ENCODE measurements at places on chromosomes 2 and 18.

- DNase-seq: no peak
These were observed 21.7 kb upstream of the ZCCHC2 start for GRCh38 chr18:62500966-62501591.

DNA sequence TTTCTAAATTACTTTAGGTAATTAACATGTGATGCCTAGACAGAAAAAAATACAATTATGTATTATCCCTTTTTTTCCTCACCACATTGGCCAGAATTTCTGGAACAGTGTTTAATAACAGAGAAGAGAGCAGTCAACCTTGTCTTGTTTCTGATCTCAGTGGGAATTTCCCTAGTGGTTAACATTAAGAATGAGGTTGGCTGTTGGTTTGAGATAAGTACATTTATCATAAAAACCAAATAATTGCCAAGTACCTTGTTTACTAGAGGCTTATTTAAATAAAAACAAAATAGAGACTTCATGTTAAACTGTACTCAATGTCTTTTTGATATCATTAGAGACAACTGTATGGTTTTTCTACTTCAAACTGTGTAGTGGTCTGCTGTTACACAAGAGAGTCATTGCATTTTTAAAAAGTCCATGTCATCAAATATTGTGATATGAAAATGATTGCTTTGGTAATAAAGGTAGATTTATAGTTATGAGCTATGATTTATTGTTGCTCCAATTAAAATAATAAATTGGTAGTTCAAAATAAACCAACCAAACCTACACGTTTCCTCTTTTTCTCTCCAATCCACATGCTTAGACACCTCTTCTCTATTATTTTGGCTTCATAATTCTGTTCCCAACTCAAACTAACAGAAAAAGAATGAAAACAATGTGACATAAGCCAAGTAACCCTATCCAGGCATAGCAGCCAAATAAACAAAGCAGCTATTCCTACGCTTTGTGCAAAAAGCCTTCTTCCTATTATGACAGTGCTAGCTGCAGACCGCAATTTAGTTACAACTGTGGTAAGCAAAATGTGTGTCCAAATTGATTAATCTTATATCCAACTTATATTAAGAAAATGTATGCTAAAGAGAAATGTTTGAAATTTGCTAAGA, 20.9 kb upstream of the TANK start:
- peak; percentile 65 for DNase-seq

GRCh38 chr2:223247136-223247535, 195.1 kb downstream of the KCNE4 start:
- peak; percentile 1 for DNase-seq

DNA sequence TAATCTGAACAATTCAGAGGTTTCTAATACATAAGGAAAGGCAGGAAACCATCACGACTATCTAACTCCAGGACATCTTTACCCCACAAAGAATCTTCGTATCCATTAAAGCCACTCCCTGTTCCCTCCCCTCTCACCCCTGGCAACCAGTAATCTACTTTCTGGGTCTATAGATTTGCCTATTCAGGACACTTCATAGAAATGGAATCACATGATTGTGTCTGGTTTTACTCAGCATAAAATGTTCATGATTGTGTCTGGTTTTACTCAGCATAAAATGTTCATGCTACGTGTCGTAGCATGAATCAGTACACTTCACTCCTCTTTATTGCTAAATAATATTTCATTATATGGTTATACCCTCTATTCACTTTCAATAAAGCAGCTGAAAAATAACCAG, 11.6 kb downstream of the FECH start:
- DNase-seq: no peak

GRCh38 chr2:20585359-20585709, 65.6 kb downstream of the HS1BP3 start:
- DNase-seq: no peak

GRCh38 chr2:159131267-159131913, 155.1 kb downstream of the WDSUB1 start:
- DNase-seq: no peak

DNA sequence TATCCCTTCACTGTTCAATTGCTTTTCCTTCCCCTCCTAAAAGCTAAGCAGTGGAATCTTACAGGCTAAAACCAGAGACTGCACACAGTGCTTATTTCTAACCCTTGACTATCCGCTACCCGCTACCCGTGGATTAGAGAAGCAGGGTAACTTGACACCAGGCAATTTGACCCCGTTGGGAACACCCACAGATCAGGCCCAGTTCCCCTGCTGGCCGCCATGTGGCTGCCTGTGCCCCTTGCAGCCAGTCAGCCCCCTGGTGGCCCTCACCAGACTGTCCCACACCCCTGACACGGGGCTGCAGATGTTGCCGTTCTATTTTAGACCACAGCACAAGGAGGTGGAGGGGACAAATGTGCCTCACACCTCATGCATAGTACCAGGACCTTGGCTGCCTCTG, 74.8 kb downstream of the TXNL1 start:
- DNase-seq: no peak

GRCh38 chr18:22640281-22640842, 222.6 kb upstream of the CTAGE1 start:
- no peak for DNase-seq

DNA sequence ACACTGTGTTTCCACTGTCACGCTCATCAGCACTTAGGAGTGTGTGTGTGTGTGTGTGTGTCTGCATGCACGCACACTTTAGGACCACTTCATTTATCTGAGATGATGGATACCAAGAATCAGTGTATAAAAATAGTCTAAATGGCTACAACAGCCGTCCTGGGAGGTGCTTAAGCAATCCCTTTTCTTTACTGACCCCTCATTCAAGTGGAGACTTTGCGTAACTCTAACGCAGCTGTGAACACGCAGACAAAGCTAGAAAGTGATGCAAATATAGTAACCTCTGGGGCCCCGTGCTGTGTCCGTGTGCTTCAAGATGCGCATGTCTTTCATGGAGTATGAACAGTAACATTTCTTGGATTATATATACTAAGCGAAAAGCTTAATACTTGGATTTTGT, 40.4 kb upstream of the RBM44 start:
- no peak for DNase-seq

GRCh38 chr2:220572385-220572784, 945.0 kb downstream of the SLC4A3 start:
- no peak for DNase-seq

- DNase-seq: no peak
These were observed 316.5 kb downstream of the CCDC178 start for GRCh38 chr18:33123862-33124518.

- DNase-seq: no peak
These were observed 1.6 kb downstream of the KLHL14 start for GRCh38 chr18:32771169-32771751.

- DNase-seq: no peak
These were observed 95.8 kb downstream of the PXDN start for GRCh38 chr2:1648241-1649102.

- no peak for DNase-seq
These were observed 19.4 kb upstream of the ZSWIM2 start for GRCh38 chr2:186868344-186868743.

GRCh38 chr2:102451968-102452367, 21.1 kb upstream of the SLC9A4 start:
- DNase-seq: no peak

DNA sequence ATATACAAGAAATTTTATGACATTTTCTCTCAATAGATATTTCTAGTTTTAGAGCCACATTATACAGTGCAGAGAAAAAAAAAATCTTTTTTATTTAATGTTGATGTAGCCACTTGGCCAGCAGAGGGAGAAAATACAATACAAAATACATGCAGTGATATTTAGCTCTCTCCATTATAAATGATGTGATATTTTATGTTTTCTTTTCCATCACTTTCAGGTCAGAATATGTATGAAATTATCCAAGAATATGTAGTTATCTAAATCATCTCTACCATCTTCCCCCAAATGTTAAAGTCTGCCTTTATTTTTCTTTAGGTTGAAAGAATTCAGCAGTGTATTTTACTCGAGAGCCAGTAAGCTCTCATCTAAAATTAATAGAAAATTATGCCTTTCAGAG, 533.6 kb upstream of the FSHR start:
- no peak for DNase-seq

DNA sequence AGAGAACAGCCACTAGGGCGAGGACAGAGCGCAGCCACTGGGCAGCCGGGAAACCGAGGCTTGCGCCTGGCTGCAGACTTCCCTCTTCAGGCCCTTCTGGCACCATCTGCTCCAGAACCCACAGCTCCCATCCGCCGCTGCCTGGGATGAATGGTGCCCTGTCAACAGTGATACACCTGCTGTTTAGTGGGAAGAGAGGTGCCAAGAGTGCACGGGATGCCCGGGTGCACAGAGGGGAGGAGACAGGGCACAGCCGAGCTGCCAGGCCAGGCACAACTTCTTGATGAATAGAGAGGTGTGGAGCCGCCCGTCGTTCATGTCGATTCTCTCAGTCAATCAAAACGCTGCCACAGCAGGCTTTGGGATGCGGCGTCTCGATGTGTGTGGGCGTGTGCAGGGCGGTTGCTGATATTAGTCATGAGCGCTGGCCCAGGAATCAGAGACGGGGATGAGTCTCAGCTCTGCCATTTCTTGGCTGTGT, 39.5 kb downstream of the RRM2 start:
- no peak for DNase-seq

DNA sequence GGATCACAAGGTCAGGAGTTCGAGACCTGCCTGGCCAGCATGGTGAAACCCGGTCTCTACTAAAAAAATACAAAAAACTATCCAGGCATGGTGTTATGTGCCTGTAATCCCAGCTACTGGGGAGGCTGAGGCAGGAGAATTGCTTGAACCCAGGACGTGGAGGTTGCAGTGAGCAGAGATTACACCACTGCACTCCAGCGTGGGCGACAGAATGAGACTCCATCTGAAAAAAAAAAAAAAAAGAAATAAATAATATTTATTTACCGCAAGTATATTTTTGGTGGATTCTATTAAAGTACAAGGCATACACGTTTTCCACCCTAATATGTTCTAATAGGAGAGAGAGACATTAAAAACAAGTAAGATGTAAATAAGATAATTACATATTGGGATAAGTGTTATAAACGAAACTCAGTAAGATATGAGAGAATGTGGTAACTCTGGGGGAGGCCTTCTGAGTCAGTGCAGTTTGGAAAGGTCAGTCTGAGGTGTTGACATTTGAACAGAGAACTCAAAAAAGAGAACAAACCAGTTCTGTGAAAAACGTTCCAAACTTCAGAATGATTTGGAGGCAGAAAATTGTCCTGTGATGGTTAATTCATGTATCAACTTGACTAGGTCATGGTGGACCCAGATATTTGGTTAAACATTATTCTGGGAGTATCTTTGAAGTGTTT, 8.8 kb upstream of the POLI start:
- DNase-seq: peak; percentile 75
